Inflammatory macrophage (primary cell): ENCODE measurements at places on chromosomes 16 and 17.
A peak's percentile ranks its signal among the peaks of the same experiment; 100 is the strongest.

DNA sequence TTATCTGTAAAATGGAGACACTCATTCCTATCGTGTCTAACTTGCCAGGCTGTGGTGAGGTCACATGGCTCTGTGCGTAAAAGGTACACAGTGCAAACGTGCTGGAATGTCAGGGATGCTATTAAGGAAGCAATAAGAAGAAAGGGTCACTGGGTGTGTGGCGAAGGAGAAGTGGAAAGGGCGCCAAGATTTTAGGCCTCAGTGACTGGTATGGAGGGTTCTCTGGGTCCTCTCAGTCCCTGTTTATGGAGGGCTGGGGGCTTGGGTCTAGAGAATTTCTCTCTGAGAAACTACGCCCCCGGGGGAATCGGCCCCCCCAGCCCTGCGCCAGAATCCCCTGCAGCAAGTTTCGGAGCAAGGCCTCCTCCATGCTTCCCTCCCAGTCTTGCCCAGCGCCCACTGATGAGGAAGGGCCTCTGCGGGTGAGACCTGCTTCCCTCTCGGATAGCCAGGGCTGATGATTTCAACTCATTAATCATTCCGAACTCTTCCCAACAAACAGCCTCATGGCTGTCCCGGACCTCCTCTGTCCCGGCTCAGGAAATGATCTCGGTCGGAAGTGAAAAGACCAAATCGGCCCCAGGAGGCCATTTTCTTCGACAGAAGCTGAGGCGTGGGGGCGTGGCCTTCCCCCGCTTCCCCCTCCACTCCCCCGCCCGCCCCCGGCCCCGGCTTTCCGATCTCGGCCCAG lies 1.2 kb upstream of the HEXIM1 start:
- peak; percentile 64 for DNase-seq

- DNase-seq: no peak
These were observed 243.9 kb upstream of the RBFOX1 start for GRCh38 chr16:7088711-7089110.

DNA sequence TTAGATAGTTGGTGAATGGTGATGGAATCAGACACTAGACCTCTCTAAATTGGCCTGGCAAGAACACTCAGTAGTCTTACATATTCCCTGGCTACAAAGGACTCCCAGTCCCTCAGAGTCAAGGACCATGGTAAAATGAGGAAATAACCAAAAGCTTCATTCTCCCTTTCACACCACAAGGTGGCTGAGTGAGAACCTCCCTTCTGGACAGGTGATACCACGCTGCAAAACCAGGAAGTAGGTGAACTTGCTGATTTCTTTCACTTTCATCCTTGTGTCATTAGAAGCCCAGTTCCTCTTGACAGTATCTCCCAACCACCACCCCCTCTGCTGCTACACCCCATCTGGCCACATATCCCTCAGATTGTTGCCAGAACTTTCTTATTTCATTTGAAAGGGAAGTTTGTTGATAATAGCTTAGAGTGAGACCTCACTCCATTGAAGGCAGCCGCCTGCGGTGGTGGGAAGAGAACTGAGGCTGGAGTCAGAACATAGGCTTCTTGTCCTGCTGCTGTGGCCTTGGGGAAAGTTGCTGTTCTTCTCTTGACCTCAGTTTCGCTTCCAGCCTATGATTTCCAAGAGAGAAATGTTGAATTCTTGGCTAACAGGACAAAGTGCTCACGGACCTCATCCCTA lies 290.6 kb upstream of the CCL2 start:
- peak; percentile 14 for DNase-seq

GRCh38 chr17:48027322-48027981 lies 10.1 kb downstream of the COPZ2 start:
- no peak for DNase-seq

DNA sequence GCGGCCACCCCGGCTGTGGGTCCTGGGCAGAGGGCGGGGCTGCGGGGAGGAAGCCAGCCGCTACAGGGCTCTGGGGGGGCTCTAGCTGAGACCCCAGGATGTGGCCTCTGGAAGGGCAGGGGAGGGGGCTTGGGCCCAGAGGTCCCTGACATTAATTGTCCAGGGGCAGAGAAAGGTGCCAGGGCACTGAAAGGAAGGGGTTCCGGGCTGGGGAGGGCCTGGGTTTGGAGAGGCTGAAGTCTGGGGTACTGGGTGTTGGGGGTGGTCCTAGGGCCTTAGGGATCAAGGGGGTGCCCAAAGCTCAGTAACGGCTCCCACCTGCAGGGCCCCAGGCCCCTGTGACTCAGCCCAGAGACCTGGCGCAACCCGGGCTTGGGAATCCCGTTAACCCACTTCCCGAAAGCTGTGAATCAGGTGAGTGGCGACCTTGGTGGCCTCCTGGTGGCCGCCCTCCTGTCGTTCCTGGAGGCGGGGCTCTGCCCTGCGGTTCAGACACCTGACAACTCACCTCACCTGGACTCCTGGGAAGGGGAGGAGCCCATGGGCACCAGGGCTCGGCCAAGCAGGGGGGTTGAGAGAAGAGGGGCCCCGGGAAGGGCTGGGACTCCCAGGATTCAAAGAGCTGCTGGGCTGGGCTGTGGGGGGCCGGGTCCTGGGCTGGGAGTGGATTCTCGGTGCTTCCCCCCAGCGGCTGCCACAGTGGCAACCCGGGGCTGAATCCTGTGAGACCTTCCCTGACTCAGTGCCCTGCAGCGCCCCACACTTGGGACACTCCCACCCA lies 465 bp upstream of the PRSS22 start:
- no peak for DNase-seq

DNA sequence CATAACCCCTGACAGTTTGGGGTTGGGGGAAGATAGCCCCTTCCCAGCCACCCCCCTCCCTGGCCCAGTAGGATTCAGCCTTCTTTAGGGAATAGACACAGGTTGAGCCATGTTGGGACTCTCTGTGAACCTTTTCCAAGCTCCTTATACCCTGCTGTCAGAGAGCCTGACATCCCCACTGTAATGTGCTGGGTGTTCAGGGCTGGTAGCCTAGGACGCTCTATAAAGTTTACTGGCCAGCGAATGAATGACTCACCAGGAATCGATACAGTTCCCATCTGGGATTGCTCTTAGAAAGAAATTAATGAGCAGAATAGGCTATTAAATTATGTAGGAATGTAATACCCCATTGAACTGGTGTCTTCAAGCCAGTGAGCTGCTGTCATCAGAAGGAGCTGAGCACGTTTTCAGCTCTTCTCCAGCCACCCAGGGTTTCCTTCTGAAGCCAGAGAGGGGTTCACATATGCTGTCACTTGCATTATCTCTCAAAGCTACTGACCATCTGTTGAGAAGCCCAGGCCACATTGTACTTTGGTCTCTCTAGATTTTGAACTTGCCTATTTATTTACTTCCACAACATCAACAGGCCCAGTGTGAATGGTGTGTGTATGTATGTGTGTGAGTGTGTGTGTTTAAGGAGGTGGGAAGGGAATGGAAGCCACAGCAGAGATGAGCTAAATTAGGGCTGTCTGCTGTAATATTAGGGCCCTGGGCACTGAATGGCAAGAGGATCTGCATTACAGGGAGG lies 64.9 kb downstream of the SPACA3 start:
- no peak for DNase-seq

GRCh38 chr17:73462823-73463222 lies 151.0 kb upstream of the CDC42EP4 start:
- no peak for DNase-seq

GRCh38 chr16:14028202-14028601 lies 42.9 kb upstream of the MRTFB start:
- DNase-seq: no peak

DNA sequence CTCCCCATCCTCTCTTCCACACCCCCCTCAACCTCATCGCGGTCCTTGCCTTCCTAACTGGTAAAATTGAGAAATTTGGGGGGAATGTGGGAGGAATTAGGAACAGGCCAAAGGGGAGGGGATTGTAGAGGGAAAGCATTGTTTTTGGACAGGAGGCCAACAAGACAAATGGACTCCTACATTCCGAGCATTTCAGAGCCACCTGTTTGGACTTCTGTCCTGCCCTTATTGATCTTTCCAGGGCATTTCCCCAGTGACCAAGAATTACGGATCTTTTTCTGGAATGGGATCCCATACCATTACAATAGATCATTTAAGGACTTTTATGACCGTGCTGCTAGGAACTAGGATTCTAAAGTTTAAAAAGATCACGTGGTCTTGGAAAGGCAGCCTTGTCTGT lies 221.3 kb upstream of the ASIC2 start:
- DNase-seq: no peak

- peak; percentile 33 for DNase-seq
These were observed 6.3 kb upstream of the ABCC1 start for GRCh38 chr16:15942931-15943690.

DNA sequence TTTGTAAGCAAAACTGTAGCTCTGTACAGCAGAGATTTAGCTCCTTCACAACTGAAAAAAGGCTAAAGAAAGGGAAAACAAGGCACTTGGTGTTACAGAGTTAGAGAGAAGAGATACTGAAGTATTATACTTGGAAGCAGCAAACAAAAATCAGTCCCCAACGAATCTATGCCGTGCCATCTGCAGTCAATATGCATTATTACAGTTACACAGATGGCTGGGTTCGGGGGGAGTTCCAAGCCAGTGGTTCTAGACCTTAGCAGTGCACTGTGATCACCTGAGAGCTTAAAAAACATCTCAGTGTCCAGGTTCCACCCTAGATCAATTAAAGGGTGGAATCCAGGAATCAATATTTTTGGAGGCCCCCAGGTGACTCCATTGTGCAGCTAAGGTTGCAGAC lies 489.9 kb downstream of the SHISA9 start:
- DNase-seq: no peak

- DNase-seq: peak; percentile 50
These were observed 1.3 kb downstream of the TIMP2 start for GRCh38 chr17:78923660-78924453.

DNA sequence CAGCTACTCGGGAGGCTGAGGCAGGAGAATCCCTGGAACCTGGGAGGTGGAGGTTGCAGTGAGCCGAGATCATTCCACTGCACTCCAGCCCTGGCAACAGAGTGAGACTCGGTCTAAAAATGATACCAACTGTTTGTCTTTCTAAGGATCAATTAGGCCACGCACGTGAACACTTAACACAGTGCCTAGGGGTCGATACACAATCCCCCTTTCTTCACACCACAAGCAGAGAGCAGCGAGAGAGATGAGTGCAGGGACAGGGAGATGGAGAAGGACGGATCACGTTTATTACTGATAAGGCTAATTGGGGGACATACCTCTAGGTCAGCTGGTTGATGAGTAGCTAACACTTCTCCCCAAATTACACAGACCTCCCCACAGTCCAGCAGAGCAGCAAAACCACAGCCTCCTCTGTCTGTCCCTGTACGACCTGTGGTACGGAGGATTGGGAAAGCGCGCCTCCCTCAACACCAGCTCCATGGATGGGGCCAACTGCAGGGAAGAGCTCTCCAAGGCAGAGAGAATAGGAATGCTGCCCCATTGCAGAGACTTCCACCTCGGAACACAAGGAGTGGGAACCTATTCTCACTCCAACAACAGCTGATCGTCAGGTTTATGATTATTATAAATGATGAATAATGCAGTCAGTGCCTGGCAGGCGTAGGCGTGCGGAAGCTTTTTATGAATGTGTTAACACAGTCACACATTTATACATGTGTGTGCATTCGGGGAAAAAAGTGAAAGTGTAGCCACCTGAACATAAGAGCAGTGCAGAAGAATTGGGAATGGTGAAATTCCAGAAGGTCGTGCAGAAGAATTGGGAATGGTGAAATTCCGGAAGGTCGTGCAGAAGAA lies 155.1 kb downstream of the C16orf95 start:
- no peak for DNase-seq

DNA sequence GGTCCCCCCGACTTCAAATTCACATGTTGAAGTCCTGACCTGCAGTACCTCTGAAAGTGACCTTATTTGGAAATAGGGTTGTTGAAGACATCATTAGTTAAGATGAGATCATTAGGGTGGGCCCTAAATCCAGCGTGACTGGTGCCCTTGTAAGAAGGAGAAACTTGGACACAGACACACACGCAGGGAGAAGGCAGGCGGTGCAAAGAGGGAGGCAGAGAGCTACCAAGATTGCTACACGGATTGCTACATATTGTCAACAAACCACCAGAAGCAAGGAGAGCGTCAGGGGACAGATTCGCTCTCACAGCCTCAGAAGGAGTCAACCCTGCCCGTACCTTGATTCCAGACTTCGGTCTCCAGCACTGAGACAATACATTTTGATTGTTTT lies 6.8 kb upstream of the WBP2 start:
- DNase-seq: no peak

DNA sequence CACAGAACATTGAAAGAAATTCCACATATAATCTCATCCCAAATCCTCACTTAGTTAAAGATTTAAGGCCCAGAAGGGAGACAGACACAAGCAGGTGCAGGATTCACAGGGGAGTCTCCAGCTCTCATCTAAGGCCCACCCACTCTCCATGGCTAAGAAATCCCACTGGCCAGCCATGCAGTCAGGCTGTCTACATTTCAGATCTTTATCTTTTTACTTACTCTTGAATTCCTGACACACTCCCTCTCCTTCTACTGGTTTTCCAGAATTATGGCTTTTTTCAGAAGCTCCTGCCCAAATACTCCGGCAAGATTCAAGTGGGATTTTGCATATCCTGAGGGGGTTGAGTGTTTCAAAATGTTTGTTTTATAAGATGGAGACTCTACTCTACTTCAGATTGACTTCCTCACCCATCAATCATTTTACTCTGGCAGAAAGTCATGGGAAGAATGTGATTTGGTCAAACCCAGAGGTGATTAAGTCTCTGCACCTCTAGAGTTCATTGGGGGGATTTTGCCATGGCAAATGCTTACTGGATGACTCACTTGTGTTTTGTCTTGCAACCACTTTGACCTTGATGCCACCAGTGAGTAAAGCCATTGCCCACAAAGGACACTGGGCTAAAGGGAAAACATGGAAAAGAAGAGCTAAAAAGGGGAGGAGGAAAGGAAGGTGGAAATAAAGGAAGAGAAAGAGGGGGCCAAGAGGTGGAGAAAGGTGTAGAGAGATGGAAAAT lies 688.8 kb upstream of the SALL1 start:
- no peak for DNase-seq

- peak; percentile 68 for DNase-seq
These were observed 1.9 kb downstream of the GPR142 start for GRCh38 chr17:74369221-74369620.

DNA sequence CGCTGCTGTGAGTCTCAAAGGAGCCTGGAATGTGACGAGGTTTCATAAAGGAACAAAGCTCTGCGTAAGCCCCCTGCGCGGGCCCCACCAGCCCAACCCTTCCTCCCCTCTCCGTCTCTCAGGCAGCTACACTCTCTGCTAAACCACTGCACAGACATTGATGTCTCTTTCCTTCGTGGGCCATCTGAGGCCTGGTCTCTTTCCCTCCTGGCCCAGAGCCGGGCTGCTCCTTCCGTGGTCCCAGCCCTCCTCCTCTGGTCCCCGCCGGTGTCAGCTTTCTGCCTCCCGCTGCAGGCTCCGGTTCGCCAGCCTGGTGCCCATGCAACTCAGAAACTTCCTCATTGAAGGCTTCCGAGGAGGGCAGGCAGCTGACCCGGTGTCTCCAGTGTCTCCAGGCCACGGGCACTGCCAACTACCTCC lies 7.4 kb downstream of the SCARF1 start:
- no peak for DNase-seq

GRCh38 chr17:57391857-57392471 lies 135.6 kb downstream of the MSI2 start:
- no peak for DNase-seq
